Nucleus accumbens (tissue), 56 donors: ENCODE measurements at places on chromosomes 11 and 22.

GRCh38 chr22:26267856-26268255 is 98.6 kb downstream of the SEZ6L start:
- no peak for DNase-seq

DNA sequence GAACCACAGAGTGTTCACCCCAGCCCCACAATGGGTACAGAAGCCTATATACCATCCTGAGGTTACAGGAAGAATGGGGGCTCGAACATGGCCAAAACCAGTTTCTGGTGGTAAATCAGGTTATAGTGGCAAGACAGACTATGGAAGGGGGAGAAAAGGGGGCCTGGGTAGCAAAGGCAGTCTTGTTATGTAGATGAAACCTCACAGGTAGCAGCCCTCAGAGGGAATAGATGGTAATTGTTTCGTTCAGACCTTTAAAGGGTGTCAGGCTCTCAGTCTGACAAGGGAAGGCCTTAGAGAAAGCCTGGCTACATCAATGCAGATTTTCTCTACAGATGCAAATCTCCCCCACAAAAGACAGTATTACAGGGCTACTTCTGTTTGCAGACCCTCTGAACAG is 3.4 kb downstream of the CAPN1 start:
- DNase-seq = no peak

GRCh38 chr11:130096823-130097222 is 27.1 kb downstream of the APLP2 start:
- DNase-seq = no peak

DNA sequence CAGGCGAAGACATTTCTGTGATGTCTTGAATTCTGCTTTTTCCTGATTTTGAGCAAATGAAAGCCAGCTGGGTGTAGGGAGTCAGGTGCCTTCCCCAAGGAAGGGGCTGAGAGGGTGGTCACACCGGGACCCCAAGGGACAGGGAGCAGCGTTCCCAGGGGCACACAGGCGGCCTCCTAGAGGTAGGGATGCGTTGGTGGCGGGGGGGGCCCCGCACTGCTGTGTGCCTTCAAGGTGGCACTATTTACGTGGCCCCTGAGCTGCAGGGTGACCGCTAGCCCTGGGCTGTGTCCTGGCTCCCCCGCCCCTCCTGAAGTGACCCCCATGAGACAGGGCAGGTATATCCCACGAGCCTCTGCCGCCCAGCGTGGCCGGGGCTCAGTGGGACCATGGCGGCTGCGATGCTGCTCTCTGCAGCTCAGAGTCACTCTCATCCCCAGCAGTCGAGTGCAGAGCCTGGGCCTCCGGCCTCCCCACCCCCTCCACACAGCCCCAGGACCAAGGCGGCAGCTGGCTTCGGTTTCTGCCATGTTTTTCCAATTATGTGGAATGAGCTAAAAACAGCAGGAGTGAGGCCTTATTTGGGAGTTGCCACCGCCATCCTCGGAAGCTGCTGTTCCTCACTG is 60.9 kb downstream of the LRP5 start:
- no peak for DNase-seq

GRCh38 chr11:19677381-19678080 is 35.1 kb upstream of the NAV2 start:
- no peak for DNase-seq

GRCh38 chr11:50178737-50179136 is 146.1 kb downstream of the OR4C45 start:
- DNase-seq = no peak

DNA sequence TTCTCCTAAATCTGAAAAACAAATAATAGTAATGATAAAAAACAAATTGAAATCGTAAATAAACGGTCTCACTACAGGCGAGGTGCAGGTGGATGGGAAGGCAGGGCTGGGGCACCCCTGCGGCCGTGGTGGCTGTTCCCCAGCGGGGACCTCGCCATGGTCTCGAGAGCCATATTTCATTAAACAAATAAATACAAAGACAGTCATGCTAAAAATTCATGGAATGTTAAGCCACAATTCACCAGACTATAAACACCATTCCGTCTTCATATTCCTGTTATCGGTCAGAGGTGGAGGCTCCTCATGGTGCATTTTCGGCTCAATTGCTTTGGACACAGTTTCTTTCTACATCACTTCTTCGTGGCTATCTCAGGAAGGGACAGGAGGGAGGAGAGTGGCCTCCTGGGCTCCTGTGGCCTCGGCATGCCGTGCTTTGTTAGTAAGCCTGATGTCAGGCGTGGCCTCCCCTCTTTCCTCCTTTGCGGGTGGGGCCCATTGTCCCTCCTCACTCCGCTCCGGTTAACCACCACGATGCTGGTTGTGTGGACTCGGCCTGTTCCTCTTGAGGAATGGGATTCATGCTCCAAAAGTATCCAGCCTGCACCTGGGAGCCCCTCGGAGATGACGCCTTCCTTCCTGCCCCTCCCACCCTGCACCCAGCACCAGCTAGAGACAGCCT is 16.1 kb upstream of the BRSK2 start:
- no peak for DNase-seq

DNA sequence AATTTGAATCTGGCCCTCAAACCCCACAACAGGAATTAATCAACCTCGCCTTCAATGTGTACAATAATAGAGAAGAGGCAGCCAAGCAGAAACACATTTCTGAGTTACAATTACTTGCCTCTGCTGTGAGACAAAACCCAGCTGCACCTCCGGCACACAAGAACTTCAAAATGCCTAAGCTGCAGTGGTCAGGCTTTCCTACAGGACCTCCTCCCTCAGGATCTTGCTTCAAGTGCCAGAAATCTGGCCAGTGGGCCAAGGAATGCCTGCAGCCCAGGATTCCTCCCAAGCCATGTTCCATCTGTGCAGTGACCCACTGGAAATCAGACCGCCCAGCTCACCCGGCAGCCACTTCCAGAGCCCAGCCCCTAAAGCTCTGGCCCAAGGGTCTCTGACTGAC is 3.4 kb upstream of the NDUFC2 start:
- DNase-seq = no peak

GRCh38 chr22:50140615-50141014 is 29.9 kb upstream of the PANX2 start:
- DNase-seq = no peak

- no peak for DNase-seq
Measured at GRCh38 chr11:69771466-69771865, 3.7 kb downstream of the FGF4 start.

DNA sequence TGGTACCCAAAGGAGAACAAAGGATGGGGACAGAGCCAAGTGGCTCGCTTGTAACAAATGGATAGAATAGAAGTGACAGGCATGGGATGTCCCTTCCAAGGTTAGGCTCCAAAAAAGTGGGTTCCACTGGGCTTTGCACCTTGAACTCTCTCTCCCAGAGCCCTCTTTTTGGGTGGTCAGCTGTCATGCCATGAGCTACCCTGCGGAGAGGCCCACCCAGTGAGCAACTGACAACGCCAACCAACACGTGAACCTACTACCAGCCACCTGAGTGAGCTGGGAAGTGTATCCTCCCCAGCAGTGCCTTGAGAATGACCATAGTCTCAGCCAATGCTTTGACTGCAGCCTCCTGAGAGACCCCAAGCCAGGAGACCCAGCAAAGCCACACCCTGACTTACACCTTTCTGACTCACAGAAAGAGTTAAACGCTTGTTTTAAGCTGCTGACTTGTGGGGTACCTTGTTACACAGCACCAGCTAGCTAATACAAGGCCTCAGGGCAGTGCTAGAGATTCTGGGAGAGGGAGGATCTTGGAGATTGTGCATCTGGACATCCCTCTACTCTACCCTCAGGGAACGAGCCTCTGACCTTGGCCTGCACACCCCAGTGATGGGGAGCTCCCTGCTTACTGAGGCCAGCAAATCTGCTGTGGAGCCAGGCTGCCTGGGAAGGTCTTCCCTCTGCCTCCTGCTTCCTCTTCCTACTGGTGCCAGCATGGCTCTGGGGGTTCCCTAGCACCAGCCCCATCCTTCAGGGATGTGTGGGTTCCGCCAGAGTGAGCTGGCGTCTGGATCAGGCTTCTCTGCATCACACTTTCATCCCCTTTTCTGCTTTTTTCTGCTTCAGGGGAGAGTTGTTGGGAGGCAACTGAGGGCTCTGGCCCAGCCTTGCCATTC is 29.1 kb upstream of the RFPL3 start:
- no peak for DNase-seq

- DNase-seq = no peak
Measured at GRCh38 chr22:50271519-50271970, 1.4 kb upstream of the MAPK11 start.

- DNase-seq = no peak
Measured at GRCh38 chr11:2159536-2160413, 1.2 kb downstream of the INS start.

- DNase-seq = no peak
Measured at GRCh38 chr11:100098560-100098959, 588.5 kb upstream of the ARHGAP42 start.

DNA sequence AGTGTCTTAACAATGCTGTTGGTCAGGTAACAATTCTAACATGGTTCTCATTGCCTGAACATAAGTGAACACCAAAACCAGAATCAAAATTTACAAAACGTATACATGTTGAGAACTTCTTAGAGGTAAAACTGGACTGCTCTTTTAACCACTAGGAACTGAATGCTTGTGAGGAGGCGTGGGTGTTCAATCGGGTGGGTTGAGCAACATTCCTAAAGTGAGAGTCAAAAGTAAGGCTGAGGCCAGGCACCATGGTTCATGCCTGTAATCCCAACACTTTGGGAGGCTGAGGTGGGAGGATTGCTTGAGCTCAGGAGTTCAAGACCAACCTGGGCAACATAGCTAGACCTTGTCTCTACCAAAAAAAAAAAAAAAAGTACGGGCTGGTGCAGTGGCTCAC is 11.5 kb downstream of the PPME1 start:
- no peak for DNase-seq

- no peak for DNase-seq
Measured at GRCh38 chr11:102120437-102120973, 10.3 kb downstream of the YAP1 start.

- peak; percentile 45 for DNase-seq
Measured at GRCh38 chr11:134393638-134394037, 18.4 kb downstream of the B3GAT1 start.

- no peak for DNase-seq
Measured at GRCh38 chr22:43689356-43689755, 122.7 kb downstream of the EFCAB6 start.

DNA sequence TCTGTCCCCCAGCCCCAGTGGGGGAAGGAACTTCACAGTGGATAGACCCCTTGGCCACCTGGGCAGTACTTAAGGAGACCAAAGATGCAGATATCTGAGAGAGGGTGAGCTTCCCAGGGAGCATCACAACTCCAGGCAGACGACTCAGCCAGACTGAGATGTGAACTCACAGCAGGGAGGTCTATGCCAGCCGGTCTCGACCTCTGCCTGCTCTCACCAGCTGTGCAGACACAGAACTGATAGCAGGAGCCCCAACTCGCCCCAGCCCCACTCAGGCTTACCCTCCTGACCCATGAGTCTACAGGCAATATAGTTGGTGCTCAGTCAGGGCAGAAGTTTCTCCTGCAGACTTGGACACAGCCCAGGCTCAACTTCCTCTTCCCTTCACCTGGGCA is 29.7 kb upstream of the ACCSL start:
- no peak for DNase-seq

GRCh38 chr11:101202614-101203013 is 73.0 kb upstream of the PGR start:
- DNase-seq = no peak

DNA sequence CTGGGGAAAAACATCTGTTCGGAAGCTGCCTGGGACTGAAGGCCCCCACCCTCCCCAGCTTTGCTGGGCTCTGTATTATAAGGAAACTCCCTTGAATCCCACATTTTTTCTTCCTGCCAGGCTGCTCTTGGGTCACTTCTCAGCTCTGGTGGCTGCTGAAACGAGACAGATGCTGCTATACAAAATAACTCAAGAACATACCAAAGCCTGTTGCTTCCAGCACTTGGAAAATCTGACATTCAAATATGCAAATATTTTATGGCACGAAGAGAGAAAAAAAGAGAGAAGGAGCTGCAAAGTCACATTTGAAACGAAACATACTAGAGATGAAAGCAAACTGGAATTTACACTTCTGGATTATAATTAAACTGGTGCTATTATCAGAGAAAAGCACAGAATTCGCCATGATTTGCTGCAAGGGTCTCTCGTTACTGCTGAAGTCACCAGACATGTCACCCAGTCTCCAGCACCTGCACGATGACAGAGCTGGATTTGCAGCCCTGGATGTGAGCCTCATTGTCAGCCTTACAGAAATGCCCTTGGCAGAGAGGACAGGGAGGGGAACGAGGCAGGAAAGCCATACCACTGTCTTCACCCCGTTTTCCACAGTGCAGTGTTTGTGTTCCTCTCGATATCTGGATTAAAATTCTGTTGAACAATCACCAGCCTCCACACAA is 47.9 kb upstream of the IGSF9B start:
- no peak for DNase-seq

GRCh38 chr11:133383689-133384088 is 148.6 kb downstream of the OPCML start:
- DNase-seq = no peak

GRCh38 chr11:103676413-103676812 is 360.0 kb upstream of the DDI1 start:
- DNase-seq = no peak

DNA sequence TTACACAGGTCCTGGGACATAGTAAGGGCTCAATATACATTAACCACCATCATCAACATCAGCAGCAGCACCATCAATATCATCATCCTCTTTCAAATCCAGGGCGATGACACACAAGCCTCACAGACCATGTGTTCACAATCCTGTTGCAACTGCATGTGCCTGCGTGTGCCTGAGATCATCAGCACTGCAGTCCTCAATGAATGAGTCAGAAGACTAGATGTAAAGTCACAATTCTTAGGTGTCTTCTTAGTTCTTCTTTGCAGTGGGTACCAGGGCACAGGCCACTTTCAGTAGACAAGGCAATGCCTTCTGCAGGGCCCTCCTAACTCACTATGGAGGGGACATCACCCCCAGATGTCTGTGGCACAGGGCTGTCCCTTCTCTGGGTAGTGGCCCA is 111.1 kb downstream of the MYO18B start:
- no peak for DNase-seq

DNA sequence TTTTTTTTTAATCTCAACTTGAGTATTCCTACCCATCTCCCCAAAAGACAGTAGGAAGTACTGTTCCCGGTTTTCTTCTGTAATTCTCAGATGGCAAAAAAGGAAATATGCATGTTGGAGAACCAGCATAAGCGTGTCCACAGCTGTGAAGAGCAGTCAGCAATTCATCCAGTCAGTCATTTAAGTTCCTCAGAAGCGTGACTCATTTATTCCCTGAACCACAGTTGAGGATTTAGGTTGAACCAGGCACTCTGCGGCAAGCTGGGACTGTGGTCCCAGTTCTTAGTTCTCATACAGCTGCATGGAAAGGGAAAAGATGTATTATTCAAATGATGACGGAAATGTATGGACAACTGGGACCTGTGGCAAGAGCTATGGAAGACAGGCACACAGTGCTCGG is 61.0 kb upstream of the MYO18B start:
- DNase-seq = no peak

GRCh38 chr11:75938543-75938942 is 123.5 kb downstream of the UVRAG start:
- DNase-seq = no peak
